GM04503 (cell line): ENCODE measurements at places on chromosomes 7 and 10.

DNA sequence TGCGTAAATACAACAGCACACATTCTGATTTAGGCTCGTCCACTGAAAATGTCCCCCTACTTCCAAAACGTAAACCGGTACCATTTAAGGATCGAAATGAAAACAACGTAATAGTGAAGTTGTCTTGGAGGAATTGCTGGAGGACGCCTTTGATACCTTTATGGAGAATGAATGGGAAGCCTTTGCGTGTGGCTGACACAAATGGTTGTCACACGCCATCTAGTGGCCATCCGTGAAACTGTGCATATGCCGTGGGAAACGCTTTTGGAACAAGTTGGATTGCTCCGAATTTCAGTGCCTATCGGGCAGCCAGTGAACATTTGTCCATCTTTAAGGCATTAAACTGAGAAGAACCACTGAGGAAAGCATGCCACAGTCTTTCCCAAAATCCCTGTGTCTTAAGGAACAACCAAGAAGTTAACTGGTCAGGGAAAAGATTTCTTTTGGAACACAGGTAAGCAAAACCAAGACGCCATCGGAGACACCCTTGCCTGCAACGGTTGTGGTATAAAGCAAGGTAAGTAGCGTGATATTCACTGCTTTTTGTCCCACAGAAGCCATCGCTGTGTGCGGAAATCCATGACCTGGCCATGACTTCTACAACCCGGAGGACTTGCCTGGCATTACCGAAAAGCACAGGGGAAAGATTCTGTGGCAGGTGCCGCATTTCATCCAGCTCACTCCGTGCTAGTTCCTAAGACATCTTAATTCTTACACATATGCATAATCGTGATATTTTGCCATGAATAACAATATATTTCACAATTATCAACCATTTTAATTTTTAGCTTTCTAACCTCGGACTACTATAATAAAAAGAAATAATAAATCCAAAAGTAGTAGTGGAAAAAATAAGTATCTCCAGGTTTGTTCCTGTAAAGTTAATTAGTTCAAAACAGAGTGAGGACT, 100.6 kb downstream of the FAM204A start:
- DNase-seq: peak; percentile 43

DNA sequence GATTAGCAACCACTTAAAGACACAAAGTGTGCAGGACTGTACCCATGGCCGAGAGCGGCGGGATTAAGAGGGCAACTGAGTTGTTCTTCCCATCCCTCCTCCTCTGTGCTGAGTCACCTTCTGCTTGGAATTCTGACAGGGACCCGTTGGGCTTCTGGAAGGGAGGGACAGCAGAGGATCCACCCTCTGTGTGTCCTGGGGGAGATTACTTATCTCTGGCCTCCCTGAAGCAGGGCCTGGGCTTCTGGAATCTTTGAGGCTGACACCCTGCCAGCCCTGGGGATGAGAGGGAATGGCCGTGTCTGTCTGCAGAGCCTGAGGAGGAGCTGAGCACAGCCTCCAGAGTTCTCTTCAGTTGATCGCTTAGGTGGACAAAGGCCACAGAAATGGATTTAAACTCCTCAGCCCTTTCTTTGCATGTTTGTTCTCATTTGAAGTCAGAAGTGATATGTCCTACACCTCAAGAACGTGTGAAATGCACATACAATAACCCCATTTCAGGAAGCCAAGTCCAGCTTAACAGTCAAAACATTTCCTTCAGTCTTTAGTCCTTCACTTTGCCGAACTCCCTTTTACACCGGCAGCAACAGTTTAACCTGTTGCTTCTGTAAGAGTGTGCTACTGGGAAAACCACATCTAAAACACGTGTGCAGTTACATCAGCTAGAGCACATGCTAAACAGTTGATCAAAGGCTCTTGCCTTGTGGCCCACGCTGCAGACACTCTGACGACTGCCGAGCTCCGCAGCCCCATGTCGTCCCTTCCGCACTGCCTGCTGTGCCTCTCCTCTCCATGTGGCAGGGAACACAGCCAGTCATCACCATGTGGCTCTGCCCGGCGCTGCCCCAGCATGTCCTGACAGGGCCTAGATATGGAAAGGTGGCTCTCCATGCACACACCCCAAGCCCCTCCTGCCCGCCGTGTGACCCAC, 55.7 kb downstream of the IKZF1 start:
- no peak for DNase-seq

- no peak for DNase-seq
Measured at GRCh38 chr7:4247106-4247876, 434.8 kb upstream of the FOXK1 start.

- DNase-seq: no peak
Measured at GRCh38 chr10:58152673-58153263, 114.9 kb downstream of the IPMK start.

GRCh38 chr10:122656741-122657140, 42.9 kb downstream of the C10orf120 start:
- DNase-seq: no peak

DNA sequence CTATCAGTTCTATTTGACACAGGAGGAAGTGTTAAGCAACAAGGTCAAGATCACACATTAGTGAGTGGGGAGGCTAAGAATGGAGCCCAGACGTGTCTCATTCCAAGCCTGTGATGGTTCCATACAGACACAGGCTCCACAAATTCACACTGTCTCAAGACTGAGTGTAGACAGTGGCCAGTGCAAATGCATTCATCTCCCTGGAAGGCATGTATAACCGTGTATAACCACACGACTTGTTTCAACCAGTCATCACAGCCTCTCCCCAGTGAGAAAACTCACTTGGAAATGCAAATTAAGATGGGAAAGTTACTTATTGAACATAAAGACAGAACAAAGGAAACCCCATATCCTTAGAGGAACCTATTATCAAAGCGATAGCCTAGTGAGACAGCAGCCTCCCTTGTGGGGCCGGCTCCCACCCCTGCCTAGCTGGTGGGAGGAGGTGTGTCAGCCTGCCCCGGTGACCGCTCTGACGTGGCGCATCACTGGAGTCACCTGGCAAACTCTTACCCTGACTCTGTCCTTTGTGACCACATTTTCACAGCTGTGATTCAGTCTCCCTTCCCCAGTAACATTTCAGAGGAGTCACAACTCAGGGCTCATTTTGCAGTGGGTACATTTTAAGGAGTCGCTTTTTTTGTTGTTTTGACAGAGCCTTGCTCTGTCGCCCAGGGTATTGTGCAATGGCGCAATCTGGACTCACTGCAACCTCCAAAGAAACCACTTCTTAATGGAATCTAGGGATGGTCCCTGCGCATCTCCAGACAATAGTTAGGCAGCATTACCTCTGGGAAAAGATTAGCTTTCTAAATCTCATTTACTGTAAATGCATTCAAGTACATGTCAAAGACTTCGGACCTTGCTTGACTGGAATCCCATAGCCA, 126.6 kb upstream of the PARD3 start:
- no peak for DNase-seq

DNA sequence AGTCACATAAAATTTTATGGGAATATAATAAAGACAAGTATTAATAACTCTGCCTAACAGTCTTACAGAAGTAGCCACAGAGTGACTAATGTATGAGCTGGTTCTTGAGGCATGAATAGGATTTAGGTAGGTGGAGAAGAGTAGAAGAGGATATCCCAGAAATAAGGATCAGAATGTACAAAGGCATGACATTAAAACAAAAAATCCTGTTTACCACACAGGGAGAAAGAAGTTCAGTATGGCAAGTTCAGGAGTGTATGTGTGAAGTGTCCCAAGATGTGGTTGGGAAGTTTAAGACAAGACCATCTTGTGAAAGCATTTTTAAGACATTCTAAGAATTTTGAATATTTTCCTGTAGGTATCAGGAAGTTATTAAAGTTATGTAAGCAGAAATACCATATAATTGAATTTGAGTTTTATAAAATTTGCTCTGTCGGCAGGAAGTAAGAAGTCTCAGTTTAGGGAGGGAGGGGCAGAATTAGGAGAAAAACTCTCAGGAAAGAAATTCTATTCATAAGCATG, 64.7 kb upstream of the CAV2 start:
- DNase-seq: peak; percentile 92

DNA sequence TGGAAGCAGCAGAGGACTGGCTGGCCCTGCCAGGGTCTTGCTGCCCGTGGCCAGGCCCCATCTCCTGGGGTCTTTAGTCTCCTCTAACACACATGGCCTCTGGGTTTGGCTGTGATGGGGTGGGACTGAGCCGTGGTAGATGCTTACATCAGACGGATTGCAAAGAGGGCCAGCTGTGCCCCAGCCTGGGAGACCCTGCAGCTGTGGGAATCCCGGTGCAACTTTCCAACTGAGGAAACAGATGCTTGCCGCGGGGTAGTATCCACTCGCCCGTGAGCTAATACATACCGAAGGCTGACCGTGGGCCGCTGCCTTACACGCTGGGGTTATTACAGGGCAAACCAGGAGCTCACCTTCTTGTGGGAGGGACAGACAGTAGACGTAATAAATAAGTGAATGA, 24.1 kb upstream of the SH2B2 start:
- DNase-seq: no peak

DNA sequence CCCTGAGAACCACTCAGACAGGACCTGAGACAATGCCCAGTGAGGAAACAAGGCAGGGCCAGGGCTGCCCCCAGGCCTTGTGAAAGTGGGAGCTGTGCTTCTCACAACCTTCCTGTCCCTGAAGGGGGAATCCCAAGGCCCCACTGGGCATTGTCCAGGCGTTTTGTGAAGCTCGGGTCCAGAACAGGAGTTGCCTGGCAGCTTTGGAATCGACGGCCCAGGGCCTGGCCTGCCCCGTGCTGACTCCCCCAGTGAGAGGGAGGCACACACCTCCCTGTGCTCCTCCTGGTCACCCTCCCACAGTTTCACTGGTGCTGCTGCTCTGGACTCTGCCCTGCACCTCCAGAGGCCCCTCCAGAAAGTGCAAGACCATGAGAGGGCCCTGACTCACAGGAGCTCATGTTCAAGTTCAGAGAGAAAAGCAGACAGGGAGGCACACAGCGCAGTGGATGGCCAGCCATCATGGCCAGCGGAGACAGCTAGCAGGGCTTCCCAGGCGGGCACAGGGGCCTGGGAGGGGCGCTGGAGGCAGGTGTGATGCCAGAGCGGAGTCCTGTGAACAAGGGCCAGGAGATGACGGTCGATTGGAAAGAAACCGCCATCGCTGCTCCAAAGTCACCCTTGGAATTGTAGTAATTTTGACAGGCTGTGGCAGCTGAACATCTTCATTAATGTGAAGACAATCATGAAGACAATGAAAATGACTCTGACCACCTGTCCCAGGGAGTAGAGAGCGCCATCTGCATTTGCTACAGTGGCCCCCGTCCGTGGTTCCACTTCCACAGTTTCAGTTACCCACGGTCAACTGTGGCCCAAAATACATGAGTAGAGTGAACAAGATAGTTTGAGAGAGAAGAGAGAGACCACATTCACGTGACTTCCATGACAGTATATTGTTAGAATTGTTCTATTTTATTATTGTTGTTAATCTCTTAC, 103.7 kb downstream of the MKI67 start:
- no peak for DNase-seq

- DNase-seq: no peak
Measured at GRCh38 chr7:138328215-138328614, 131.8 kb upstream of the TRIM24 start.

- no peak for DNase-seq
Measured at GRCh38 chr7:3146571-3147226, 103.0 kb upstream of the CARD11 start.

GRCh38 chr10:69878038-69878437, 76.3 kb downstream of the COL13A1 start:
- DNase-seq: no peak

- DNase-seq: no peak
Measured at GRCh38 chr7:117171106-117171505, 151.8 kb downstream of the WNT2 start.

- DNase-seq: no peak
Measured at GRCh38 chr10:94432443-94432842, 30.1 kb downstream of the TBC1D12 start.

DNA sequence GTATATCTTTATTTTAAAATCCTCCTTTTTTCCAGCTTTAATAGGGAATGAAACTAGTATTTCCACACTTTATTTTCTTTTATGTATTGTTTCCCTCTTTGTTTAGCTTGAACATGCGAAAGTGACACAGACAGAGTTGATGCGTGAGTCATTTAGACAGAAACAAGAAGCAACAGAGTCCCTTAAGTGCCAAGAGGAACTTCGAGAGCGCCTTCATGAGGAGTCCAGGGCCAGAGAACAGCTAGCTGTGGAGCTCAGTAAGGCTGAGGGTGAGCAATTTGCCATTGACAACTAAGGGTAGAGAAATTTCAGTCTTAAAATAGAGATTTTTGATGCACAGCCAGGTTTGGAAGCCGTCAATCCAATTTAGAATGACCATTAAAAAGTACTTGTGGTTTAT, 73.1 kb downstream of the CYP51A1 start:
- DNase-seq: no peak

- DNase-seq: no peak
Measured at GRCh38 chr10:121608469-121609190, 10.4 kb upstream of the FGFR2 start.

DNA sequence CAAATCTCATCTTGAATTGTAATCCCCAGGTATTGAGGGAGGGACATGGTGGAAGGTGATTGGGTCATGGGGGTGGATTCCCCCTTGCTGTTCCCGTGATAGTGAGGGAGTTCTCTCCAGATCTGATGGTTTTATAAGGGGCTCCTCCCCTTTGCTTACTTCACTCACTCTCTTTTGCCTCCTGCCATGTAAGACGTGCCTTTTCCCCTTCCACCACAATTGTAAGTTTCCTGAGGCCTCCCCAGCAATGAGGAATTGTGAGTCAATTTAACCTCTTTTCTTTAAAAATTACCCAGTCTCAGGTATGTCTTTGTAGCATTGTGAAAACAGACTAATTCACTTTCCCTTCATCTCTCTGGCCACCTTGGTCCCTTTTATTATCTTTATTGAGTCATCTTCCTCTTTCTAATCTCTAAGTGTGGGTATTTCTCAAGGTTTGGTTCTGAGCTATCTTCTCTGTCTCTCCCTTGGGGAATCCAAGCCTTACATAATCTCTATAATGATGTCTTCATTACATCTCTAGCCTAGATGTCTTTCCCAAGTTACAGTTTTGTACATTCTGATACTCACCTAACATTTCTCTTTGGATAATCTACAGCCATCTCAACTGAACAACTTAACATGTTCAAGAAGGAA, 99.1 kb upstream of the JCAD start:
- DNase-seq: no peak

- DNase-seq: no peak
Measured at GRCh38 chr10:52895059-52895458, 122.5 kb upstream of the MBL2 start.

GRCh38 chr7:47505312-47506007, 76.5 kb downstream of the TNS3 start:
- no peak for DNase-seq

- DNase-seq: no peak
Measured at GRCh38 chr10:113849946-113850345, 3.9 kb downstream of the DCLRE1A start.

GRCh38 chr10:3784510-3785250, at the start of gene KLF6:
Gene KLF6, minus strand, starts transcription at chr10:3785209. Its CDS starts 195 bp downstream, at chr10:3785014.
- no peak for DNase-seq

DNA sequence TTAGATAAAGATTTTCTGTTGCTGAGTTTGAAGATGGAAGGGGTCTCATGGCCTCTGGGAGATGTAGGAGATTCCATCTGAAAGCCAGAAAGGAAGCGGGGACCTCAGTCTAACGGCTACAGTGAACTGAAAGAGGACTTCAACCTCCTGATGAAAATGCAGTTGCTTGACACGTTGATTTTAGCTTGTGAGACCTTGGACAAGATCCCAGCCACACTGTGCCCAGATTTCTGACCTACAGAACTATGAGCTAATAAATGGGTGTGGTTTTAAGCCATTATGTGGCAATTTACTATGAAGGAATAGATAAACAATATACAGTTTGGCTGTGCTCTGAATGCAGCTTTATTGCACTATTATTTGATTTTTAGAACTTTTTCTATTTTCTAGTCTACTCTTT, 342.3 kb upstream of the SEMA3D start:
- no peak for DNase-seq

GRCh38 chr7:69674701-69675182, 76.5 kb downstream of the AUTS2 start:
- no peak for DNase-seq
